GM12892 (cell line): ENCODE measurements at places on chromosomes 7 and 10.

- no peak for DNase-seq
Observed at GRCh38 chr10:5453749-5454489, 41.6 kb downstream of the NET1 start.

- DNase-seq = no peak
Observed at GRCh38 chr10:79028056-79028430, 40.7 kb upstream of the ZMIZ1 start.

DNA sequence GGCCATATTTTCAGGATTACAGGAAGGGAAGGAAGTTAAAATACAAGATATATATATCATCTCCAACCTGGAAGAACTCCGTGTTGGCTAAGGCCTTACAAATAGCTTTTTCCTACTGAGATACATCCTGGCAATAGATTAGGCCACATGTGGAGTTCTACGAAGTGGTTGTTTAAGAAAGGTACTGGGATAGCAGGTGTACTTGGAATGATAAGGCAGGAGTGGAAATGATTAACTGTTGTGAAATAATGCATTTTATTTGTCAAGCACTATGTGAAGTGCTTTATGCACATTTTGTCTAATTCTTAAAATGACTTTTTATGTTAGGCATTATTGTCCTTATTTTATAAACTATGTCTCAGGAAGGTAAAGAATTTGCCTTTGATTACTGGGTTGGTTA is 18.9 kb upstream of the SMIM30 start:
- no peak for DNase-seq

DNA sequence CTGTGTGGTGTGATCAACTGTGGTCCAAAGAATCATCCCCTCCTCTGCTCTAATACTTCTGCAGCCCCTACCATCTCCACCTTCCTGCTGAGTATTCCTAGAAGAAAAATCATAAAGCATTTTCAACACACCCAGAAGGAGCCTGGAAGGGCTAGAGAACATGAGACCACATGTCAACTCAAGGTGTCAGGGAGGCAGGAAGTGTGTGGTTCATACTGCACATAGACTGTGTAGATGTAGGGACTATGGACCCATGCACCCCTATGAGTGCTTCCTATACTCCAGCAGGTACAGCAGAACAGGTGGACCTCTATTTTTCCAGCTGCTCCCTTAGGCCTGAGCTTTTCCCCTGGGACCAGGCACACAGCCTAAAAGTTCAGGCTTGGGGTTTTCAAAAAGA is 2.6 kb upstream of the ZNF746 start:
- no peak for DNase-seq

DNA sequence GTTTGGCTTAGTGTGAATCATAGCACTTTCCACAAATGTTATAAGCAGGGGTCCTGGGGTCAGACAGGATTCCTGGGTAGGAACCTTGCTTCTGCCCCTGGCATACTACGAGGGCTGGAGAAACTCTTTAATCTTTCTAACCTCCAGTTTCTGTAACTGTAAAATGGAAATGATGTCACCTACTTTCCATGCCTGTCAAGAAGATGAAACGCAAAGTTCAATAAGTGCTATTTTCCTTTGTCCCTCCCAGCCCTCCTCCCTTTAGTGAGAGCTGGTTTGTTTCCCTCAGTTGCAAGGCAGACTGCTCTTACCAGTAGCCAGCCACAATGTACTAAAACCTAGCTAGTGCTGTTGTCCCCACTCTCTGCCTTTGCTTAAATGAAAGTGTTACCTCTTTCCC is 117.1 kb upstream of the HPS1 start:
- DNase-seq = no peak

- no peak for DNase-seq
Observed at GRCh38 chr10:132904181-132904813, 38.1 kb downstream of the CFAP46 start.

DNA sequence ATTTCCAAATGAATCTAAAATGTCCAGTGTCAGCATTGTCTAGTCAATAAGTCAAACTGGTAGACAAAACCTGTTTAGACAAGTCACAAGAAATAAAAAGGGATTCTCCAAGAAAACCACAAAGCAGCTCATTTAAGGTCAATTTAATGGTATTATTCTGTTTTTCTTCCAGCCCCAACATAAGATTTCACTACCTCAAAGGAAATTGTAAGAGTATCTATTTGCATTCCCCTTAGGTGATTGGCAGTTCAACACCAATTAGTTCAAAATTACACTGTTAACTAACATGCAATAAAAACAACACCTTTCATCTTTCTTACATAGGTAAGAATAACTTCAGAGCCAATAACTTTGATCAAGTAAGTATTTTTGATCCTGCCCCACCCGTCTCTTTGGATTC is 106.3 kb downstream of the RNF32 start:
- DNase-seq = no peak

- DNase-seq = no peak
Observed at GRCh38 chr10:126208726-126209302, 179.5 kb downstream of the ADAM12 start.

DNA sequence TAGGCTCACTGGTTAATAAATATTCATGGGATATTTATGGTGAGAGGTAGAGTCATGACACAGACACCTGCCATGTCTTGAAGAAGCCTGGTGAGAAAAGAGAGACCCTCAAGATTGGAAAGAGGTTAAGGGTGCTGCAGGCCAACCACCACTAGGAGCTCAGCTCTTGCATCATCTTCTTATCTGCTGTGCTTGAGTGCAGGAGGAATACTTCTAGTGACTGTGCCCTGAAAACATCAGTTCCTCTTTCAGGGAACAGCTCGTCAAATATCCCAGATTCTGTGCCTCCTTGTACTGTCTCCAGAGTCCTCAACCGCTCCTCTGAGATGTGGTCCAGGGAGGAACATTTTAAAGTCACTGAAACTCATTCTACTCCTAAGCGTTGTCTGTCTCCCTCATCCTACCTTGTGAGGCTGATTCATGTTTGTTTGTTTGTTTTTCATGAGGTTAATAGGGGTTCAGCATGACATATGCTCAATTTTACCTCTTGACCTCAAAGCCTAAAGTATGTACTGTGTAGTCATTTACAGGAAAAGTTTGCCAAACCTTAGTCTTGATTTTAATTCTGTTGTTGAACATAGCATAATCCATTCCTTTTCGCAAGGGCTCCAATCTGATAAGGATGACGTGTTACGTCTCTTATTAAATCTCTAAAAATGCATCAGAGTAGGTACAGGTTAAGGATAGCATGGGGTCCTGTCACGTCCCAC is 293.1 kb downstream of the C7orf25 start:
- no peak for DNase-seq

DNA sequence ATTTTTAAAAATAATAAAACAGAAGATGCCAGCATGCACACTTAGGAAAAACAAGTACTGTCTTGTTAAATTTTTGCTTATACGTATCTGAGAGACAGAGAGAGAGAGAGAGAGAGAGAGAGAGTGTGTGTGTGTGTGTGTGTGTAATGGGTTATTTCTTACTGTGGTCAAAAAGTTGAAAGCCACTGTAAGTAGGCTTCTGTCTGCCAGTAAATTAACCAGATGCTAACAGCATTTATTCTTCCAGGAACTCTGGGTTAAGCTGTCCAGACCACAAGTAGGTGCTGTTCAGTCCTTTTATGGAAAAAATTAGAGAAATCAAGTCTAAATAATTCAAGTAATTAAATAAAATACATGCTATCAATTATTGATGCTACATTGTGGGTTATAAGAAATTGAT is 39.7 kb downstream of the RNF32 start:
- no peak for DNase-seq

DNA sequence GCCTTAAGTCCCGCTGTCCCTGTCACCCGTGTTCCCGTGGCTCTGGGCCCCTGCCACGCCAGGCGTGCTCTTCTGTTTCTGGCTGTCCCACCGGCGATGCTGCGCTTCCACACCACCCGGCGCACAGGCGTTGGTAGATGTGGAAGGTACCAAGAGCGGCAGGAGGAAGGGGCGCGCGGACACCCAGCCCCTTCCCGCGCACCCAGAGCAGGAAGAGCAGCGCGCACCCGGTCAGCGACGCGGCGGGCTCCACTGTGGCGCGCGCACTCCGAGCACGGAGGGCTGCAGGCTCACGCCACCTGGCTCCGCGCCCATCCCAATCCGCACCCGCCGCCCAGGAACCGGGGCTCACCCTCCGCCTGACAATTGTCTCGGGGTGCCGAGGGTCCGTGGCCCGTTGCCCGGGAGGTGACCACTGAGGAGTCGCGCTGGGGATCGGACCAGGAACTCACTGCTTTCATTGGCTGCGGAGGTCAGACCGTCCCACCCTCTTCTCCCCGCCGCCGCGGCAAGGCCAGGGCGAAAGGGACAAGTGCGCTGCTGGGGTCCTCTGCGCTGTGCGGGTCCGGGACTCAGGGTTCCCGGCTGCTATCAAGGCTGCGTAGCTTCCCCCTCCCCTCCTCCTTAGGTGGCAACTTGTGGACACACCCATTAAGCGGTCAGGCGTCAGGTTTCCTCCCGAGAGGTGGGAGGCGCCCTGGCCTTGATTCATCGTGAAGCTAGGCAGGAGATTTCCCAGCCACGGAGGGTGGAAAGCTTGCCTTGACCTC is 121.6 kb upstream of the ZNF92 start:
- no peak for DNase-seq

DNA sequence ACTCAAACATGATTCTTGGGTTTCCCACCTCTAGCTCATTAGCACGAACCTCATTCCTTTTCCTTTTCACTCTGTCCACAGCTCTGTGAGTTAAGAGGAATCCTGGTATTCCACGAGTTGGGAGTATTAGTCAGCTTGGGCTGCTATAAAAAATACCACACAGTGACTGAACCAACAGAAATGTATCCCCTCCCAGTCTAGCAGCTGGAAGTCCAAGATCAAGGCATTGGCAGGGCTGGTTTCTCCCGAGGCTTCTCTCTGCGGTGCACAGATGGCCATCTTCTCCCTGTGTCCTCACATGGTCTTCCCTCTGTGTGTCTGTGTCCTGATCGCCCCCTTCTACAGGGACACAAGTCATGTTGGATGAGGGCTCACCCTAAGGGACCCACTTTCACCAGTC is 261.6 kb downstream of the TNS3 start:
- no peak for DNase-seq

DNA sequence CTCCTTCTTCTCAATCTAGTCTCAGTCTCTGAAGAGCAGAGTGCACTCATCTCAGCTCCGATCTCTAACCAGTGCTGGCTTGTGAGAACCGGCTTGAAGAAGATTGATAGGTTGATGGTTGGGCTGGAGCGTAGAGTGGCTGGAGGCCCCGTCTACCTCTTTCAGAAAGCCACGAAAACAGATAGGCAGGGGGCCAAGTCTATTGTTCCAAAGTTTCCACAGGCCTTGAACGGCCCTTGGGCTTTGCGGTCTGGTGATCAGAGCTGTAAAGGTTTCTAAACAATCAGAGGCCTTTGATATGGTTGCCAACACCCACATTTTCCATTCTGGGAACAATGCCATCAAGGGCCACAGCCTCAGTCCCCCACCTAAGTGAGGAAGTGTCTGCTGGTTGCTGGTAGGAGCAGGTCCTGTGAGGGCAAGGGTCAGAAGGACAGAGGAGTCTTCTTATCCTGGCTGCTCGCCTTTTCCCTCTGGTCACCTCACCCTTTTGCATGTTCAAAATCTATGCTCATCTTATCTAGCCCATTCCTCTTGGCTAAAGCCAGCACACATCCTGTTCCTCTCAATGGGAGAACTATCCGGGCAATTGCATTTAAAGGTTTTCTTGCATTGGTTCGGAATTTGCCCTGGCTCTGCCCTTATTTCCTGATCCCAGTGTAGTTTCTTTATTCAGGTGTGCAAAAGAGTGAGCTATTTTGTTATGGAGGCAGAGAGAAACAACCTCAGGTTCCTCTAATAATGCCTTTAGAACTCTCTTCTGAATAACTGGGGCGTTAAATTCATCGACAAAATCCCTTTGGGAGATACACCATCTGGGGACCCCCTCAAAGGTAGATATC is 70.3 kb upstream of the KMT2E start:
- DNase-seq = no peak

DNA sequence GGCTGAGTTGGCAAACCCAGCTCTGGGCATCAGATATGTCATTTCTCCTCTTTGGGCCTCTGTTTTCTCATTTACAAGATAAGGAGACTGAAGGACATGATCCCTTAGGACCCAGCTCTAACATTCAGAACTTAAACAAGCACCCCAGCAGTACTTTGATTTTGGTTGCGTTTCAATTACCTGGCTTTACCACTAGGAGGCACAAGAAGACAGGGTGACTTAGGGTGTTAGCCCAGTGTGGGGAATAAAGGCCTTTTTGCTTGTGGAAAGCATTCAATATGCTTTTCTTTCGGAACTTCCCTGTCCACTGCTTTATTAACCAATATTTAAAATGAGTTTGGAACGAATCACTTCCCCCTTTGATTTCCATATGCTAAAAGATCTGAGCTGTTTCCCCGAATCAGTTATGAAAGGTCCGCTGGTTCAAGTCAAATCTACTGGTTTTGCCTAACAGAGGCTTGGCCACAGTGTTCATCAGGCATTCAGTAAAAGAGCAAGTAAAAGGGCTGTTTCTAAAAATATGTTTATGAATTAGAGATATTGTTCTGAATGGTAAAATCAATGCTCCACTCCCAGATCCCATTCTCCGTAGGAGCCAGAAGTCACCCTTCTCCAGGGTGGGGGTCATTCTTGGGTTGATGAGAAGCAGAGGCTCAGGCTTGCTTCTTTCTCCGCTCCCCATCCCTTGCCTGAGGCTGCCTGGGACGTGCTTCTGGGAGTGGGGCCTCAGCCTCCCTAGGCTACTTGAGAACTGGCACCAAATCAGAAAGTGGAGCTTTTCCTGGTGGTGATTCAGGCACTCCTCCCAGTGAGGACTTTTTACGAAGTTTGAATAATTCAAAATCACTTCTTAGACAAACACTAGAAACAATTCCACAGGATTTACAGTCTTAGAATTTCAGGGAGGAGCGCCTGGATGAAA is 105.5 kb downstream of the MYOF start:
- peak; percentile 32 for DNase-seq

DNA sequence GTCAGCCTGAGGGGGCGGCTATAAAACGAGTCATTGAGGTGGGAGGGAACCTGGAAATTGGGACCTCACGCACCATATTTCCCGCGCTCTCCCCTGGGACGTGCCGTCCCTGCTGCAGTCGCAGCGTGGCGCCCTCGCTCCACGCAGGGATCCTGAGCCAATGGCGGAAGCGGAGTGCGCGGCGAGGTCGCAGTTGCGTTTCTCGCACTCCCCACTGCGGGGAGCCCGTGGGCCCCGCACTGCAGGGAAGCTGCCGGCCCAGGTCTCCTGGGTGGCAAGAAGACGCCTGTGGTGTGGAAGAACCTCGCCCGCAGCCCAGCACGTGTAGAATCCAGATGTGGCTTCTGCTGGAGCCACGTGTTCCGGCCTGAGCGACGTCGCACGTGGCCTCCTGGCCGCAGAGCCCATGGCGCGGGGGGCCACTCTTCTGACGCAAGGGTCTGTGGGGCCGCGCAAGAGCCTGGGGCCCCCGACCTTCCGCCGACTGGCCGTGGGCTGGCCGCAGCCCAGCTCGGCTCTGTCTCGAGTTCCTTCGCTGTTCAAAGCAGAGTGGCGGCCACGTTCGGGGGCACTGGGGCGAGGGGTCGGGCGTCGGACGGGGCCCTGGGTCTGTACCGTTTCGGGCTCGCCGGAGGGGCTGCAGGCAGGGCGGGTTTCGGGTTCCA is 26.4 kb downstream of the HIF1AN start:
- peak; percentile 54 for DNase-seq

GRCh38 chr10:70162892-70163201 is 7.5 kb downstream of the SAR1A start:
- DNase-seq = no peak

- DNase-seq = no peak
Observed at GRCh38 chr7:93232673-93233018, 480 bp downstream of the VPS50 start.
